ENCODE measurements at places on chromosomes 1 and 21. TPM values are rescaled to one million over a fixed set of nuclear protein-coding genes. Genes with fewer than 3 reads are reported as not detected.

- no peak for DNase-seq
These were observed 15.3 kb downstream of the PYCR2 start for GRCh38 chr1:225908773-225909172.

GRCh38 chr1:239833723-239834122 lies 258.0 kb upstream of the FMN2 start:
- DNase-seq, result no peak

CELA2B gene
- polyA plus RNA-seq, result 0.43 TPM

BSND gene
- 4.1 TPM for polyA plus RNA-seq

DNA sequence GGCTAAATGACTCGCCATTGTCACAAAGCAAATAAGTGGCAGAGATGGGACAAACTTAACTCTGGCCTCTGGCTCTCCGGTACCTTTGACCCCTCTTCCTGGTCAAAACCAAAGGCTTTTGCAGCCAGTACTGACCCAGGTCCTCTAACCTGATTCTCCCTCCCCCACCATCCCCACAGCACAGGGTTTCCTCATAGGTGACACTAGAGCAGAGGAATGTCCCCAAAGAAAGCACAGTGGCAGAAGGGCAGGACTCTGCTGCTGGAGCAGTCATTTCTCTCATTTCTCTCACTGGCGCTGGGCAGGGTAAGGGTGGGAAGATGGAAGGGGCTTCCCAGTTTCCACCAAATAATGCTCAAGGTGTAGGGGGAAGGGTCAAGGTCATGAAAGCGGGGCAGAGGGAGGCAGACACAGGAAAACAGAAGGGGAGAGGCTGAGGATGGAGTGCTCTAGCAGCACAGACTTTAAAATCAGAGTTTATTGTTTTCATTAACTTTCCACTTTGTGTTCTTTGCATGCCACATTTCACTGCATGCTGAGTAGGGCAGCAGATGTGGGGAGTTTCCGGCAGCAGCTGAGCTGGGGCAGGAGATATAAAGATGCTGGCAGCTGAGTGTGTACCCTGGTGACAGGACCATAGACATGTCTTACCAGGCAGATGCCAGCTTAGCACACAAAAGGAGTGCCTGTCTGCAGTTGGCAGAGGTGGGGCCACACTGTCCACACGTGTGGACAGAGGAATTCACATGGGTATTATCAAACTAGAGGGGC lies 80.5 kb downstream of the FAM78B start:
- DNase-seq, result no peak

DNA sequence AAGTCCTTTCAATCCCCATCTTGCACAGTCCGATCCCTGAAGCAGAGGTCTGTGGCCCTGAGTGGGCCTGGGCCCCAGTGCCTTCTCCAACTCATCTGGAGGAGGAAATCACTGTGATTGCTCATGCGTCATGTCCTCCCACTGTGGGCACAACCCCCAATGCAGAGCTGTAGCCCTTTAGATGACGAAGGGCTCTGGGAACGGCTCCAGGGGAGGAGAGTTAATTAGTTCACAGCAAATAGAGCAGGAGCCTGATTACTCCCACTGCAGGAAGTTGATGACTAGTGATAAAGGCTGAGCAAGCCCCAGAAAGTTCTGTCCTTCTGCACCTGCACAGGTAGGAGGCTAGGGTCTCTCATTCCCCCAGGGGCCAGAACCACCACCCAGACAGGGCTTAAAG lies 111.5 kb downstream of the CCDC185 start:
- DNase-seq, result peak; percentile 35

DNA sequence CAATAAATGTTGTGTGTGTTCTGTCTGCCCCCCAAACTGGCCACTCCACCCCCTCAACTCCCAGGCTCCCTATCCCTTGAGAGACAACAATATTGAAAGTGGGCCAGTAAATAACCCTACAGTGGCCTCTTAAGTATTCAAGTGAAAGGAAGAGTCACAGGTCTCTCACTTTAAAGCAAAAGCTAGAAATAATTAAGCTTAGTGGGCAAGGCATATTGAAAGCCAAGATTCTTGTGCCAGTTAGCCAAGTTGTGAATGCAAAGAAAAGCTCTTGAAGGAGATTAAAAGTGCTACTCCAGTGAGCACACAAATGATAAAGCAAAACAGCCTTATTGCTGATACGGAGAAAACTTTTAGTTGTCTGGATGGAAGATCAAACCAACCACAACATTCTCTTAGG lies 158.4 kb downstream of the GABPA start:
- DNase-seq, result no peak

GRCh38 chr1:5375481-5375880 lies 616.7 kb downstream of the NPHP4 start:
- no peak for DNase-seq

GRCh38 chr1:22234476-22235030 lies 91.7 kb upstream of the WNT4 start:
- no peak for DNase-seq

GRCh38 chr1:95467036-95467435 lies 233.0 kb downstream of the RWDD3 start:
- DNase-seq, result no peak

DNA sequence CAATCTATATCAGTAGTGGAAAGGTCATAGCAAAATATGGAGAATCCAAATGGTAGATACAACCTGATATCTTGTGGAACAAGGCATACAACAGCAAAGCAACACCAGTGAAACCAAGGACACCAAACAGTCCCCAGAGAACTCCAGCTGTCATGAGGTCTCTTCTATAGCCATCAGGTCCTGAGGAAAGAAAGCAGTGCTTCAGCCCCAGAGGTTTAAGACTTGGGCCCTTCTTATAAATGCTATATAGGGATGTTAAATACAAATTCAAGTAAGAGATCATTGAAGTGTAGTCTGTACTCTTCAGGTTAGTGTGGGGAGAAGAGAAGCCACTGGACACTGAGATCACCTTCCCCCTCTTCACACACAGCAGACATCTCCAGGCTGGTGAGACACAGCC lies 10.1 kb downstream of the FCRL2 start:
- no peak for DNase-seq

DNA sequence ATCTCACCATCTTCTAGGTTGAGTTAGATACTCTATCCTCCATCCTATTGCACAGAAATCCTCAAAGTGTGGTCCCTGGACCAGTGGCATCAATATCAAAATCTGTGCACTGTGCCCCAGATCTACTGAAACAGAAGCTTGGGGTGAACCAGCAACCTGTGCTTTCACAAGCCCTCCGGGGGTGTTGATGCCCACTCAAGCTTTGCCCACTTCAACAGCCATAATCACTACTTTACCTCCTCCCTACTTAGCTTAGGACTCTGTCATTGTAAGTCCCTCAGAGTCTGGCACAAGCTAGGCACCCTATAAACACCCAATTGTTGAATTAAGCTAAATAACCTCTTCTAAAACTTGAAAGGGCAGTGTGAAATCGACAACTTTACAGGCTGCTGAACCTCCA lies 144.2 kb upstream of the SOD1 start:
- DNase-seq, result no peak

DNA sequence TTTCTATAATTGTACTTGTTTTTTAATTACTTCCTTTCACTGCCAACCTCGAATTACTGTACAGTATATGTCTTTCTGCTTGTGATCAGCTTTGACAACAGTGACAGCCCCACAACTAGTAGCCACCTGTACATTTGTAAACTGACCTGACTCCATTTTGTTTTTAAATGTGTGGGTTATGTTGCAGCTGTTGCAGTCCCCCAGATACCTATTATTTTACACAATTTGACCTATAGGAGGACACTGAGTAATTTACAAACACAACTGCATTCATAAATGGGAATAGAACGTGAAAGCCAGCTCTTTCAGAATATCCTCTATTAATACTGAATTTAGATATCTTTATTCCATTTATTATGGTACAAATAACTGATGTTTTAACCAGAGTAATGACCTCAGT lies 2.5 kb upstream of the VAMP3 start:
- no peak for DNase-seq

DNA sequence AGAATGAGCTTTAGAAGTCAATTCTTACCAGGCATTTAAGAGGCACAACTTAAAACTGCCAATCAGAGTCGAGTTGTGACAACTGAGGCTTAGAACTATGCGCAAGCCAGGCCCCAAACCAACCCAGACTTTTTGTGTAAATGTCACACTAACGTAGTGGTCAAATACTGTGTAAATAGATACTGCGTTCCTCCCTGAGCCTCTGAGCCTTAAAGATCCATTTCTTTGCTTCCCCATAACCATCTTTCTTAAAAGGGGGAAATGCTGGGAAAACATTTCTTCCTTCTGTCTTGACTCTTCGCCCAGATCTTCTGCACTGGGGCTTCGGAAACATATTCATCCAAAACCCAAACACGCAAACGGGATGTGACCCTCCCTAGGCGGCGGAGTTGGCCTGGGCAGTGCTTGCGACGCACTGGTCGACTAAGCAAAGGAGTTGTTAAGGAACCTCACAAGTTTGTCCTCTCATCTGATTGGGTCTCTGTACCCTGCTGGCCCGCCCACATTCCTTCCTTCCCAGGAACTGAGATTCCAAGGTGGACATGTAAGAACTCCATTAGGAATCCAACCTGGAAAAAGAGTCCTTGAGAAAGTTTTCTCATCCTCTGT lies 2.6 kb downstream of the ADAMTS5 start:
- DNase-seq, result peak; percentile 71

DNA sequence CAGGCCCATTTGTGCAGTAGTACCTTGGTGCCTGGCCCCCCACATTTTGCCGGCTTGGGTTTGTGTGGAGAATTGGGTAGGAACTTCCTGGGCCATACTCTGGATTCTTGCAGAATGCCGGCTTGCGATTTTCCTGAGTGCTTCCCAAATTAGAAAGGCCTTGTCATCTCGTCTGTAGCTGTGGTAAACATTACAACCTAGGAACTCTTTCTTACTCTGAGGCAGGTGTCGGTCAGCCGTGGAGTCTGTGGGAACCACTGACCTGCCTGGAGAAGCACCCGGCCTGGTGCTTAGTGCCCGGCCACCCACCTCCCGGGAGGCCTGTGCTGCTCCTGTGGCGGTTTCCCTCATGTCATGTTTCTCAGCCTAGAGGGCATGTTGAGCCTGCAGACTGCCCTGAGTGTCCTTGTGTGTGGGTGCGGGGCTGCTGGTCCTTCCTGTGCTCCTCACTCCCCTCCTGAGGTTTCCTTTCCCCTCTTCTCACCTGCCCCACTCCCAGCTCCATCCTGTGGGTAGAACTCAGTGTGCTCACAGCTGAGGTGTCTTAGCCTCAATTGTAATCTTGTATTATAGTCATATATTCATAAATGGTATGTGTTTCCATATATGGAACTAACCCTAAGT lies 64.7 kb downstream of the S100B start:
- DNase-seq, result no peak

DNA sequence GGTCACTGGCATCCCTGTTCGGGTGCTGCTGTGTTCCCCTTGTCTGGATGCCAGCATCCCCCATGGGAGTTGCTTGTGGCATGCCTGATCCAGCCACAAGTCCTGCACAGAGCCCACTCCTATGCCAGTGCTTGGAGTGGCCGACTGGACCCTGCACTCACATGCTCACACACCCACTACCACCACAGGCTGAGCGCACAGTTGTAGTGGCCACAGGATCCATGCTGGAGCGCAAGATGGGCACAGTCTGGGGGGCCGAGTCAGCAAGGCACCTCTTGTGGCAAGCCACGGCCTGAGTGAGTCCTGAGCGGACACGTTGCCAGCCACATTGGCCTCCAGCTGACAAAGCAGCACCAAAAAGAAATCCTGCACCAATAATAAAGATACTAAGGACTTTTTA lies 661.6 kb upstream of the TMPRSS15 start:
- no peak for DNase-seq

- no peak for DNase-seq
These were observed 1.9 kb upstream of the HIVEP3 start for GRCh38 chr1:41920658-41921057.

DNA sequence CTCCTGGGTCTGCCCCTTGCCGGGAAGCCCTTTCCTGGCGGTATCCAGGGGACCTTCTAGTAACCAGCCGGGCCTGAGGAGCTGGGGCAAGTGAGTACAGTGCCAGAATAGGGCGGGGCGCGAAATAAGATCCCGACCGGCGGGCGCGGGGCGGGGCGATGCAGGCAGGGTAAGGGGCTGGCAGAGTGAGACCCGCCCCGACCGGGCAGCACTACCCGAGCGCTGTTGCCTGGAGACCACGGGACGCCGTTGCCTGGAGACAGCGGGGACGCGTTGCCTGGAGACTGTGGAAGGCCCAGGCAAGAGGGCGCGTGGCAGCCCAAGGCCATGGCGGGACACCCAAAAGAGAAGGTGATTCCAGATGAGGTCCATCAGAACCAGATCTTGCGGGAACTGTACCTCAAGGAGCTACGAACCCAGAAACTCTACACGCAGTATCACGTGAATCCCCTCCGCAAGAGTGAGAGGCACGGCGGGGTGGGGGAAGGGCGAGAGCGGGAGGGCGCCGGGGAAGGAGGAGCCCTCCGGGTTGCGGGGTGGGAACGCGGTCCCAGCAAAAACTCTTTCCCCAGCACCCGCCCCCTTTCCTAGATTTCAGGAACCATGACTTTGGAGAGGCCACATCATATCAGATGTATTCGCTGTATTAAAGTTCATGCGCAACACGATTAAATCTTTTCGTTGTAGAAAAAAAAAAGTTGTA lies 24.3 kb downstream of the EBNA1BP2 start:
- peak; percentile 88 for DNase-seq

HUNK gene
- 18.1 TPM for polyA plus RNA-seq

DNA sequence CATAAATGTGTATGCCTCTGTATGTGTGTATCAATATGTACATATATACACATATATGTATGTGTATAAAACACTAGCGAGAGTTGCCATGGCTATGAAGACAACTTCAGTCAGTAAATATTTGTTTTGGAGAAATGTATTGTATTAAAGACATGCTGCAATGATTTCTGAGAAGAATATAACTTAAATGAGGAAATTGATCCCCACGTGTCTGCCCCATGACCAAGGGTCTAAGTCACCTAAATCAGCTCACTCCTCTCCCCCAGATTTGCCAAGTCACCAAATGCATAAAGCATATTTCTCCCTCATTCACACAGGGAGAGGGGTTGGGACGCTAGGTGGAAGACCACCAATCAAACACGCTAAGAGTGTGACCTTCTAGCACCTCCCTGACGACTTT lies 58.3 kb upstream of the LYST start:
- no peak for DNase-seq

GRCh38 chr1:156813750-156814570 lies 2.7 kb downstream of the SH2D2A start:
- no peak for DNase-seq

CFHR5 gene
- polyA plus RNA-seq, result not detected

ERICH3 gene
- 0.78 TPM for polyA plus RNA-seq

DNA sequence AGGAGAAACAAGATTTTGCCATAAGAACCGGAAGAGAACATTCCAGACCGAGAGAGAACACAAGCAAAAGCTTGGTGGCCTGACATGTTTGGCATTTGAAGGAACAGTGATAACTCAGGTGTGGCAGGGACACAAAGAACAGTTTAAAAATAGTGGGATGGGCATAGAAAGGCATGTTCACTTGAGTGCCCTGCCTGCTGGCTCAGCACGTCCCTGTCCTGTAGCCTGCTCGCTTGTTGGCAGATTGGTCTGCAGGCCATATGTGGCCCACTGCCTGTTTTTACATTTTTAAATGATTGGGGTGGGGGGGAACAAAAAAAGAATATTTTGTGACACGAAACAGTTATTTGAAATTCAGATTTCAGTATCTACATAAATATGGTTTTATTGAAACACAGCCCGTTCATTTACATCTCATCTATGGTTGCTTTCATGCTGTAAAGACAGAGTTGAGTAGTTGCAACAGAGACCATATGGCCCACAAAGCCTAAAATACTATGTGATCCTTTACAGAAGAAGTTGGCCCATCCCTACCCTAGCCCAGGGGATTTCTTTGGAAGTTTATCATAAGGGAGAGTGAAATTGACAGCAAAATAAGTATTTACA lies 100.7 kb downstream of the RGL1 start:
- DNase-seq, result no peak

GJA8 gene
- 0.80 TPM for polyA plus RNA-seq

- no peak for DNase-seq
These were observed 18.6 kb downstream of the FAM151A start for GRCh38 chr1:54604572-54605370.

PLA2G2A gene
- polyA plus RNA-seq, result 0.18 TPM

Measured in left kidney (tissue), 8 donors.